ENCODE measurements at places on chromosomes 12 and 14.

- DNase-seq: no peak
These were observed 802 bp downstream of the SUSD6 start for GRCh38 chr14:69612014-69612782.

- DNase-seq: no peak
These were observed 1.9 kb downstream of the RNASE7 start for GRCh38 chr14:21043974-21044618.

GRCh38 chr12:75437564-75437963 is 43.0 kb upstream of the GLIPR1 start:
- no peak for DNase-seq

DNA sequence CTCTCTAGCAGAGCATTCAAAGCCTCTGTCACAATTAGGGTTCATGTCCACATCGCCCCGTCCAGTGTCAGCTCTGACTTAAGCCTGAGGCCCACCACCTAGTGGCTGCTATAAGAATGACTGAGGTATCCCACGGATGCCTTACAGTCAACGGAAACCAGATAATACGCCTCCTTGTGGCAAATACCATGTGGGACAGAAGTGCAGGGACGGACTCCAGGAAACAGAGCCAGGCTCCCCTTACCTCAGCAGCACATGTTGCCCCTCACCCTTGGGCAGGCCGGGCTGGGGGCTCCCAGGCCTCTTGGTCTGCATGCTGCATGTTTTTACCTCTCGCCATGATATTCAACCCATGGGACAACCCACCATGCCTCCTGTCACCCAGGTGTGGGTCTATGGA is 86.3 kb downstream of the VWF start:
- DNase-seq: no peak

DNA sequence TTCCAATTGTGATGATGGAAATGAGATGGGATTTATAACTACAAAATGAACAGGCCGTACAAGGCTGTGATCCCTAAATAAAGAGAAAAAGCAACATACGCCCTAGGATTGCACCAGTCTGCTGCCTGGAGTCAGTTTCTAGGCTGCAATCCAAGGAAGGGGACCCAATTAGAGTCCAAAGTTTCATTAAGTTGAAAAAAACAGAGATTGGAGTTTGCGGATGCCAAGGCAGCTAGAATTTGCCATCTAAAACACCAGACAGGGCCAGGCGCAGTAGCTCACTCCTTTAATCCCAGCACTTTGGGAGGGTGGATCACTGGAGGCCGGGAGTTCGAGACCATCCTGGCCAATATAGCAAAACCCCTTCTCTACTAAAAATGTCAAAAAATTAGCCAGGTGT is 661.0 kb downstream of the RPS29 start:
- DNase-seq: no peak

All from GM12892 (cell line).